ENCODE measurements at places on chromosomes 1 and 21. TPM values are rescaled to one million over a fixed set of nuclear protein-coding genes. Genes with fewer than 3 reads are reported as not detected.

TSACC gene
- 0.09 TPM for total RNA-seq

PKLR gene
- not detected for total RNA-seq

SLC1A7 gene
- not detected for total RNA-seq

SMIM34 gene
- total RNA-seq = not detected

NHLH2 gene
- total RNA-seq = not detected

CHI3L2 gene
- total RNA-seq = not detected

HSD3B2 gene
- not detected for total RNA-seq

SLC25A34 gene
- total RNA-seq = 0.34 TPM

MEGF6 gene
- total RNA-seq = 129 TPM

KLHL17 gene
- total RNA-seq = 2.7 TPM

CRP gene
- total RNA-seq = not detected

GPR153 gene
- total RNA-seq = 2.4 TPM

CSF1 gene
- total RNA-seq = 3.9 TPM

CA6 gene
- 0.11 TPM for total RNA-seq

SLC26A9 gene
- total RNA-seq = not detected

G0S2 gene
- 0.33 TPM for total RNA-seq

LHX4 gene
- total RNA-seq = not detected

ZBTB21 gene
- total RNA-seq = 3.7 TPM

ATP6V1G3 gene
- 0.22 TPM for total RNA-seq

DMBX1 gene
- total RNA-seq = not detected

MRPS15 gene
- 64.4 TPM for total RNA-seq

HSPG2 gene
- total RNA-seq = 192 TPM

CPT2 gene
- 9.2 TPM for total RNA-seq

COL6A1 gene
- 14.0 TPM for total RNA-seq

SFN gene
- total RNA-seq = 0.11 TPM

CAPN8 gene
- not detected for total RNA-seq

MOB3C gene
- 11.8 TPM for total RNA-seq

LRRIQ3 gene
- 0.65 TPM for total RNA-seq

WNT9A gene
- 0.26 TPM for total RNA-seq

SLC9C2 gene
- total RNA-seq = not detected

CCDC17 gene
- total RNA-seq = 0.87 TPM

RAB25 gene
- not detected for total RNA-seq

SPRR1B gene
- total RNA-seq = not detected

SHISAL2A gene
- total RNA-seq = not detected

PDZK1 gene
- total RNA-seq = under 0.01 TPM

CD2 gene
- not detected for total RNA-seq

SIM2 gene
- not detected for total RNA-seq

FCRL5 gene
- total RNA-seq = not detected

ADAMTSL4 gene
- total RNA-seq = 0.11 TPM

CLIC4 gene
- 133 TPM for total RNA-seq

ODF2L gene
- total RNA-seq = 44.0 TPM

RPTN gene
- total RNA-seq = not detected

GJB3 gene
- under 0.01 TPM for total RNA-seq

PAQR7 gene
- 18.0 TPM for total RNA-seq

ACKR1 gene
- not detected for total RNA-seq

SELENOF gene
- 252 TPM for total RNA-seq

LCE3C gene
- not detected for total RNA-seq

FMO4 gene
- total RNA-seq = 2.0 TPM

IVL gene
- not detected for total RNA-seq

ADAMTS4 gene
- 10.0 TPM for total RNA-seq

TDRD10 gene
- total RNA-seq = 7.5 TPM

TIE1 gene
- 962 TPM for total RNA-seq

SDE2 gene
- total RNA-seq = 32.6 TPM

TENT5C gene
- 1.7 TPM for total RNA-seq

C1orf105 gene
- total RNA-seq = not detected

CTTNBP2NL gene
- total RNA-seq = 18.6 TPM

DNASE2B gene
- total RNA-seq = not detected

ECM1 gene
- 0.11 TPM for total RNA-seq

AMY2A gene
- total RNA-seq = not detected
